ENCODE measurements at places on chromosomes 2 and 18.

DNA sequence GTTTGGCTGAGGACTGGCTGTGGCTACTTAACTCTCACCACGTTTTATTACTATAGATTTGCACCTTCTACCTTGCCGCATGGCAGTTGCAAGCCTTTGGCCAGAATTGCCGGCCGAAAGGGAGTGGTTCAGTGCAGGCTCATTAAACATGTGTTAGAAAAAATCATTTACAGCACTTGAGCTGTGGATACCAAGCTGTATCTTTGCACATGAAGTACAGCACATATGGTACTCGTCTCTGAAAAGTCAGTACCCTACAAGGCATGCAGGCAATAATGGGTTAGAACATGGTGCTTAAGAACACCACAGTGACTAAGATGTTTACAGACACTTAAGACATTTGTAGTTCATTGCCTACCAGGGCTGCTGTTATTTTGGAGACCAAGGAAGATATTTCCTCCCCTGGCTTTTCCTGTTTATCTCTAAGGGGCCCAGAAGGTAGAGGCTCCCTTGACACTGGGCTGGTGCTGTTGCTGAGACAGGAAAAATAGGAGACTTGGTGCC, 103.1 kb downstream of the ZNF532 start:
- no peak for DNase-seq

DNA sequence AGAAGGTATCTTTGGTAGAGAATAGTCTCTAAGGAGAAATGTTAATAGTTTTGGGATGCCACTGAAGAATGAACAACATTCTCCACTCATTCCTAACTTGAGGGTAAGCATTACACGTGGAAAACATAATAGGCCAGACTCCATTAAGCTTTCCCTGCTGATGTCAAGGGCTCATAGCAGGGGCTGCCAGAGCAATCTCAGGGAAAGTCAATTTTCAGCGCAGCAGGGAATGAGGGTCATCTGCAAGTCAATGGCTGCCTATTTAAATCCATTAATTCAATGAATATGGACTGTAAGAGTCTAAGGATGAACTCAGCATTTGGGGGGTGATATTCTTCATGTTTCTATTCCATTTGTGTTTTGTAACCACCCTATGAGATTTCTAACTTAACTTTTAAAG, 144.2 kb upstream of the ARL4C start:
- DNase-seq = no peak

DNA sequence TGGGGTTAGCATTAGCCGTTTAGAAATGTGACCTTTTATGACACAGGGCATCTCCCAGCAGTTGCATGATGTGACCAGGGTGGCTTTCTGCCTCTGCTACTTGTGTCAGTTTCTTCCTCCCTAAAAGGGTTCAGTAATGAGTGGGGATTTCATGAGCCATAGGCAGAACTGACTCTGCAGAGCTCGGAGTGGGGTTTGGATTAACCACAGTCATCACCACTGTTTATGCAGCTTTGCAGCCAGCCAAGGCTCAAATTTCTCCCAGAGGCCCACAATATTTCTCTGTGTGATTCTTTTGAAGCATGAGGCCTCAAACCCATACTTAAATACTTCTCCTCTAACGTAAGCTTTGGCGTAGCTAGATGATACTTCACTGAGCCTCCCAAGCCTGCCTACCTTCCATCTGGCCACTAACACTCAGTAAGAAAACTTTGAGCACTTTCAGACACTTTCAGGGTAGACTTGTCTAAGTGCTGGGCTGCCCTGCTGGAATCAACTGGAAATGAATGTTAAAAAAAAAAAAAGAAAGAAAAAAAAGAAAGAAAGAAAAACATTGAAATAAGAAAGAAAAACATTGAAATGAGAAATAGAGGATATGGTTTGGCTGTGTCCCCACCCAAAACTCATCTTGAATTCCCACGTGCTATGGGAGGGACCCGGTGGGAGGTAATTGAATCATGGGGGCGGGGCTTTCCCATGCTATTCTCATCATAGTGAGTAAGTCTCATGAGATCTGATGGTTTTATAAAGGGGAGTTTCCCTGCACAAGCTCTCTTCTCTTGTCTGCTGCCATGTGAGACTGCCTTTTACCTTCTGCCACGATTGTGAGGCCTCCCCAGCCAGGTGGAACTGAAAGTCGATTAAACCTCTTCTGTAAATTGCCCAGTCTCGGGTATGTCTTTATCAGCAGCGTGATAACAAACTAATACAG, 11.5 kb upstream of the LAPTM4A start:
- no peak for DNase-seq

DNA sequence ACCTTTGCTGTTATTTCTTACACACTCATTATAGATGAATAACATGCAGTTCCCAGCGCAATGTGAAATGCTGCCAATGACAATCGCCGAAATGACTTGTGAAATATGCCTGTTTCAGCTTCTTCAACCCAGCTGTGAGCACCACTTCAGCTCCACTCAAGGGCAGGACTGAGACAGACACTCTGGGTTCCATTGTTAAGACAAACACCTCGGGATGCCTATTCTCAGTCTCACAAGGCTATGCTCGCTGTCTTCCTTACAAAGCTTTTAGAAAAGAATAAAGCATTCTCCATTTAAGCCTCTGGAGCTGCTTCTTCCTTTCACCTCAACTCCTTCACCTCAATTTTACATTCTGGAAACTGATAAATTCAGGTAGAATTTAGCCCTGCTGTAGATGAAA, 4.2 kb downstream of the CBLN2 start:
- no peak for DNase-seq

GRCh38 chr2:162073888-162074631, at the start of gene DPP4:
TSS of gene DPP4 (minus strand) at chr2:162074215. CDS start at chr2:162073981, 234 bp downstream.
- peak; percentile 20 for DNase-seq

DNA sequence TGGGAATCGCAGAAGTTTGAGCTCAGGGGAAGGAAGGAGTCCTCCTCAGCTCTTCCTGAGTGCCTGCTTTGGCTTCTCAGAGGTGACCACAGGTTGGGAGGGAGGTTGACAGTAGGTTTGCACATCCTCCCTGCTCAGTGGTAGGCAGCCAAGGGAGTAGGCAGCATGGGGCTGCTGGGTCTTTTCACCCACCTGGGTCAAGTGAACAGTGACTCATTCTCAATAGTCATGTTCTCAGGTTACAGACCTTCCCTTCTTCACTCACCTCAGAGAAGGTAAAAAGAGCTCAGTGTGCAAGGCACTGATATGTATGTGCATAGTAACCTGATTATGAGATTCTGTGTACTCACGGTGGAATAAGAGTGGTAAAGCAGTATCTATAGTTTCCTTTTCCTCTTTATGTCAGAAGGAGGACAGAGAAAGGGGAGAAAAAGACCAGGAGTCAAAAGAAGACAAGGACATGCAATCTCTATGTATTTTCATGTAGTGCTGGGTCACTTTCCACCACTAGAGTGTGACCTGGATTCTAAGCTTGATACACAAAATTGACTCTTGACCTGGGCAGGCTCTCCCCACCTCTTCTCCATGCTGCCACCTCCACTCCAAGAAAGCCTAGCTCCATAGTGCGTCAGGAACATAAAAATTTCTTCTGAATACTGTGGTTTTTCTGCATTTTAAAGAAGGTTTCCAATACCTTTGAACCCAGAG, 36.5 kb upstream of the ASNSD1 start:
- DNase-seq = no peak

GRCh38 chr2:72897785-72898584, 10.8 kb downstream of the SPR start:
- DNase-seq = no peak

DNA sequence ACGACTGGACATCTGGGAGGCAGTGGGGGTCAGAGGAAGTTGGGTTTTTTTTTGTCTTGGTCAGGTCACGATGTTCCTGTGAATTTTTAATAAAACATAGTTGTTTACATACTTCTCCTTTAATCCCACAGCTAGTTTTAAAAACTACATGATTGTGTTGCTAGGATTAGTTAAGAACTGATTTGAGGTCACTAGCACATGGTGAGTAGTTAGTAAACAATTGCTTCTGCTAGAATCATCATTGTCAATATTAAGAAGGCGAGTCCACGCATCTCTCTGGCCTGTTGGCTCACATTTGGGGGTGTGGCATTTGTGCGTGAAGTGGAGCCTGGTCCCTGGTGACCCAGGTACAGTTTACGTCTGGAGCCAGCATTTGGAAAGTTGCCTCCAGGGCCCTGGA, 59.4 kb downstream of the AGAP1 start:
- DNase-seq = no peak

- no peak for DNase-seq
Observed at GRCh38 chr2:38174131-38174530, 98.2 kb upstream of the CYP1B1 start.

GRCh38 chr2:103232865-103233264, 471.0 kb downstream of the TMEM182 start:
- no peak for DNase-seq

- no peak for DNase-seq
Observed at GRCh38 chr2:153509133-153509532, 30.6 kb upstream of the RPRM start.

- no peak for DNase-seq
Observed at GRCh38 chr2:145631561-145631960, 1111.6 kb upstream of the ZEB2 start.

- DNase-seq = no peak
Observed at GRCh38 chr18:36183033-36183432, 4.3 kb upstream of the MOCOS start.

DNA sequence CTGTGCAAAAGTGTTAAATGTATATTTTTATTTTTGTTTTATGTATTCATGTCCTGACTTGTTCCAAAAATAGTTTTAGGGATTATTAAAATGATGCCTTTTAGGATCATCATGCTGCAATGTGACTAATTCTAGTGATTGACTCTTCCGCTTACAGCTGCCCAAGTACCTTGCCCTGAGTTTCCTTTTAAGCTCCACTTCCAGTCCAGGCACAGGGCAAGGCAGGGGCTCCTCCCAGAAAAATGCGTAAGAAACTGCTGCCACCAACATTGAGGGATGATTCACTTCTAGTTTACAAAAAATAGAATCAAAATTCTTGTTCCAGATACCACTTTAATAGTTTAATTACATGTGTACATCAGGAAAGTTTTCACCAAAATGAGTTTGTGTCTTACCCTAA, 116.4 kb downstream of the IRS1 start:
- no peak for DNase-seq

DNA sequence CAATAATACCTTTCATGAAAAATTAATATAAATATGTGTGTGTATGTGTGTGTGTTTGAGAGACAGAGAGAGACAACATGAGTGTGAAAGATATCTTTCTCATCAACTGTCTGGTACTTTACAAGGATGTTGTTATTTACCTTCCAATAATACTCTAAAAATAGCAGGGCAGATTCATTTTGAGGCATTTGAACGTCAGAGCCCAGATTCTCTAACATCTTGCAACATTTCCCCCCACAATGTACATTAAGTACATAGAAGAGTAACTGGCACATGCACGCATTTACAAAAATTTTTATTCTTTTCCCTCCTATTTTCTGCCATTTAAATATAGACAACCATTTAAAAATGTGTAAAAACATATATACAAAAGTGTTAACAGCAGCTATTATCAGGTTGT, 100.9 kb downstream of the PID1 start:
- DNase-seq = no peak

- DNase-seq = no peak
Observed at GRCh38 chr2:176521878-176522670, 252.8 kb downstream of the MTX2 start.

DNA sequence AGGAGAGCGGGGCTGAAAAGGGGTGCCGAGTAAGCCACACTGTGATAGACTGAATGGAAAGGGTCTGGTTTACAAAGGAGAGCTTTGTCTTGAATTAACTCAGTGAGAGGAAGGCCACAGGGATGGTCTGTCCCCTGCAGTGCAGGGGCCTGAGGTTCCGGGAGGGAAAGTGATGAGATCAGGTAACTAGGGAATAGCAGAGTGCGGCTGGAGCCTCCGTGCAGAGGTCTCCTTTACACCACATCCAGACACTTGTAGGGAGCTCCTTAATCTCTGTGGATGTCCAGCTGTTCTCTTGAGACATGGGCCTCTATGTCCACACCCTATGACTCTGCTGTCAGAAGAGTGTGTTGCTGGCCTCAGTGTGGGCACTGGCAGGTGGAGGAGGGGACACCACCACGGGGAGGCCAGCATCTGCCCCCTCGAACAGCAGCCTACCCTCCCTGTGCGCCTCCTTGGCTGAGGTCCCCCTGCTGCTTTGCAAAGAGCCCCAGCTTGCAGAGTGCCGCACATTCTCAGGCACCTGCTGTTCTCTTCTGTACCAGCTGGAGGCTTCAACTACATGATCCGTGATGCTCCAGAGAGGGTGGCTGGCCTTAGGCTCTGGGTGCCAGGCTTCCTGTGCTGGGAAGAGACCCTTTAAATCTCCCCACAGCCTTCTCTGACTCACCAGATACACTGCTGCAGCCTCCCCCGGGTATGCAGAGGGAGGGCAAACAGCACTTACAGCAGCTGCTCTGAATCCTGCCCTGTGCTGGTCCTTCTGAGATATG, 25.9 kb downstream of the ENOSF1 start:
- DNase-seq = no peak

DNA sequence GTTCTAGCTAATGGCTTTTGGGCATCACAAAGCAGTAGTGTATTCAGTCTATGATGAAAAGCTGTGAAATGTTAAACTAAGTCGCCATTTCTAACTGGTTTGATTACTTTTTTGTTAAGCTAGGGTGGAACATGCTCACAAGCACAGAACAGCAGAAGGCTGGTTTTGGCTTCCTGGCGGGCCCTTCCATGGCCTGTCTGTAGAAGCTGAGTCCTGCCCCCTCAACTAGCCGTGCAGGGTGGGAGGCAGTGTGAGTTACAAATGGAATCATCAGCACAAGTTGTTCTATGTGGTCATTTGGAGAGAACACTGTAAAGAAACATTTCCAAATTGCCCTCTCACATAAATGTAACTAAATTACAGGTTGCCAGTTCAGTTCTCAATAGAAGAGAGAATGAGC, 290.8 kb downstream of the ALPK2 start:
- DNase-seq = no peak

DNA sequence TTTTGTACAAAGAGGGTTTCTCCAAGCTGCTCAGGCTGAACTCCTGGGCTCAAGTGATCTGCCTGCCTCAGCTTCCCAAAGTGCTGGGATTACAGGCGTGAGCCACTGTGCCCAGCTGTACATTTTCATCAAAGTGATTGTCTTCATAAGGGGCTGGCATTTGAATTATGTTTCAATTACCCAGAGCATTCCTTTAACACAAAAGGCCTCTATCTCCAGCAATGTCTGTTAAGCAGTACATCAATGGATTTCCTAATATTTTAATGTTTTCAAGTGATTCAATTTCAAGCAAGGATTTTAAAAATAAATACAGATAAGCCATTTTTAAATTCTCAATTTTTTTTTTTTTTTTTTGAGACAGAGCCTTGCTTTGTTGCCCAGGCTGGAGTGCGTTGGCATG, 50.9 kb upstream of the AP1S3 start:
- DNase-seq = no peak

DNA sequence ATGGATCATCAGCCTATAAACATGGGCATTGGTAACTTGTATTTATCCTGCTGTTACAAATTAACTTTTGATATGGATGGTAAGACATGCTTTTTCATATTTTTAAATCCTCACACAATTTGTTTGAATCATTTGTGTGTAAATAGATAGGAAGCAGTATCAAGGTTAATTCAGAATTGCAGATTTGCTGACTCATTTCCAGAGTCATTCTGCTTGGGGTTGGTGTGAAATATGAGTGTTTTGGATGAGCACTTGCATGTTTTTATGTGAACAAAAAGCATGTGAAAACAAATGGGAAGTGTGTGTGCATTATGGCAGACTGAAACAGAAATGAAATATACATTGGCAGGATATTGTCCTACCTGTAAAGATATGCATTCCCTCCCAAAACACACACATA, 11.8 kb downstream of the CCDC85A start:
- no peak for DNase-seq

Measured in immature natural killer cell (primary cell).